Right renal cortex interstitium (tissue), 3 donors: ENCODE measurements at places on chromosomes 13 and 19. TPM values are rescaled to one million over a fixed set of nuclear protein-coding genes. Genes with fewer than 3 reads are reported as not detected.

DNA sequence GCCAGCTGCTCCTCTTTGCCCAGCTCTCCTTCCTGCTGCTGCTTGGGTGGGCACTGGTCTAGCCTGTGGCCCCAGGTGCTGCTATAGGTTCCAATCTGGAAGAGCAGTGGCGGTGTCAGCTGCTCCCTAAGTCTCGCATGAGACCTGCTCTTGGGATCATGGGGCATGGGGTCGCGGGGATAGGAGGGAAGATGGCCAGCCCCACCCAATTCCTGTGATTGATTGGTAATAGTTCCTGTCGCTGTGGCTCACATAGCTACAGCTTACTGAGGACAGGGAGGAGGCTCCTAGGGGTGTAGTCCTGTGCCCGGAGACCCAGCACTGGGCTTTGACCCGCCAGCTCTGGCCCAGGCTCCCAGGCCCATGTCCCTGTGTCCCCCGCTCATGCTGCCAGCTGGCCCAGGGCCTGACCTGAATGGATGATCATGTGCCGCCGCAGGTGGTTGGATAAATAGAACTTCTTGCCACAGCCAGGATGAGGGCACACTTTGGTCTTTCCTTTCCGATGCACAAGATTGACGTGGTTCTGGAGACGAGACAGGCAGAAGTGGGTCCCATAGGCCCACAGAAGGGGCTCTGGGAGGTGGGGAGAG lies 4.5 kb upstream of the ELAVL3 start:
- no peak for DNase-seq

GRCh38 chr13:45915686-45916439 lies 64.3 kb upstream of the SIAH3 start:
- no peak for DNase-seq

DNA sequence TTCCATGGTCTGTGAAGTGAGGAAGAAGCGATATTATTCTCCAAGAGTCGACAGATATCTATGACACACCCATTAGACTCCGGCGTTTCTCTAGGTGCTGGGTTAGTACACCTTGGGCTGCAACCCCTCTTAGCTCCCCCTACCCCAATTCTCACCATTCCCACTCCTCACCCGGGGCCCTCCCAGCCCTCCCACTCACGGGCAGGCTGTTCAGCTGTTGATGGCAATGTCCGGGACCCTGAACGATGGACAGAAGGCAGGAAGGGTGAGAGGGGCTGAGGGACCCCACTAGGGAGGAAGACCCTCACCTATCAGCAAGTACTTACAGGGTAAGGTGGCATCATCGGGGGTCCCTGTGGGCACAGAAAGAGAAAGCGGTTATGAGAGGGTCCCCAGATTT lies 9.2 kb downstream of the LGALS4 start:
- no peak for DNase-seq

GRCh38 chr19:52734331-52734892 lies 432 bp downstream of the ZNF611 start:
- no peak for DNase-seq

Gene ZNF506
- polyA plus RNA-seq = 33.0 TPM

Gene GZMM
- 0.12 TPM for polyA plus RNA-seq

Gene CYP2F1
- not detected for polyA plus RNA-seq

Gene UHRF1
- polyA plus RNA-seq = 29.4 TPM
